IMR-90 (cell line): ENCODE measurements at places on chromosomes 6 and 20. TPM values are rescaled to one million over a fixed set of nuclear protein-coding genes. Genes with fewer than 3 reads are reported as not detected.

PNPLA1 gene
- not detected in 2 replicates for total RNA-seq

DNA sequence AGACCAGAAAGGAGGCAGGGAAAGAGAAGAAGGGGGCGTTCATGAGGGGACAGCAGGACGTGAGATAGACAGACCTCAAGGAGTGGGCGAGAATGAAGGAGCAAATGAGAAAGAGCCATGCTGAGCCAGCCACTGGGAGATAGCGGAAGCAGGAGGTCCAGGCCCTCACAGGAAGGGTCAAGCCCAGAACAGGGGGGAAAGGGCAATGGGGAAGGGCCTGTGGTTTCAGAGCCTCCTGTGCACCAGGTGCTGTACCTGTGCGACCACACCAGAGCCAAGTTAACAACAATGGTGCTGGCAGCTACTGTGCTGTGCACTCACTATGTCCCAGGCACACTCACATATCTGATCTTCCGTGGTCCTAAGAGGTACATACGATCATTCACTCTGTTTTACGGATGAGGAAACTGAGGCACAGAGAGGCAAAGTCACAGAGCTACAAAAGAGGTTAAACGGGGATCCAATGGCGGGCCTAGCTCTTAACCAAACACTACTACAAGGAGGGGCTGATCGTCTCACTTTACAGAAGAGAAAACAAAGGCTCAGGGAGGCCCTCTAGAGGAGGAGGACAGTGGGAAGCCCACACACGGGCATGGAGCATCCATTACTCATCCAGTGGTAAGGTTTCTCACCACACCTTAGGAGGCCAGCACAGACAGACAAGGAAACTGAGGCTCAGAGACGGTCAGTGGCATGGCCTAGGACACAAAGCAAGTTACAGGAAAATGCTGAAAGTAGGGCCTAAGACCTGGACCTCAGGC lies 129.1 kb downstream of the PREX1 start:
- no peak for DNase-seq

GRCh38 chr6:30618270-30618797 lies 694 bp downstream of the MRPS18B start:
- no peak for DNase-seq

OR12D1 gene
- total RNA-seq, result not detected in 2 replicates

DNA sequence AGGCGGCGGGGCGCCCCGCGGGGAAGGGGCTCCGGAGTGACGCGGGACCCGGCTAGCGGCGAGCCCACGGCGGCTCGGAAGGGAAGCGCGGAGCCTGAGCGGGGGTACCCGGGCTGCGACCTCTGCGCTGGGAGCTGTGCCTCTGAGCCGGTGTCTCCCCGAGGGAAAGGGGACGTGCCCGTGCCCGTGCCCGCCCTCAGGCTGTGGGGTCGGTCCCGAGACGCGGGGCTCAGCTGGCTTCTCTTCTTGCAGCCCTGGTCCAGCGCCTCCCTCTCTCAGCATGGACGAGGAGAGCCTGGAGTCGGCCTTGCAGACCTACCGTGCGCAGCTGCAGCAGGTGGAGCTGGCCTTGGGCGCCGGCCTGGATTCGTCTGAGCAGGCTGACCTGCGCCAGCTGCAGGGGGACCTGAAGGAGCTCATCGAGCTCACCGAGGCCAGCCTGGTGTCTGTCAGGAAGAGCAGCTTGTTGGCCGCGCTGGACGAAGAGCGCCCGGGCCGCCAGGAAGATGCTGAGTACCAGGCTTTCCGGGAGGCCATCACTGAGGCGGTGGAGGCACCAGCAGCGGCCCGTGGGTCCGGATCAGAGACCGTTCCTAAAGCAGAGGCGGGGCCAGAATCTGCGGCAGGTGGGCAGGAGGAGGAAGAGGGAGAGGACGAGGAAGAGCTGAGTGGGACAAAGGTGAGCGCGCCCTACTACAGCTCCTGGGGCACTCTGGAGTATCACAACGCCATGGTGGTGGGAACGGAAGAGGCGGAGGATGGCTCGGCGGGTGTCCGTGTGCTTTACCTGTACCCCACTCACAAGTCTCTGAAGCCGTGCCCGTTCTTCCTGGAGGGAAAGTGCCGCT lies 686 bp downstream of the ZGPAT start:
- no peak for DNase-seq

CST1 gene
- not detected in 2 replicates for total RNA-seq

ECI2 gene
- 124 and 152 TPM in 2 replicates for total RNA-seq

DNA sequence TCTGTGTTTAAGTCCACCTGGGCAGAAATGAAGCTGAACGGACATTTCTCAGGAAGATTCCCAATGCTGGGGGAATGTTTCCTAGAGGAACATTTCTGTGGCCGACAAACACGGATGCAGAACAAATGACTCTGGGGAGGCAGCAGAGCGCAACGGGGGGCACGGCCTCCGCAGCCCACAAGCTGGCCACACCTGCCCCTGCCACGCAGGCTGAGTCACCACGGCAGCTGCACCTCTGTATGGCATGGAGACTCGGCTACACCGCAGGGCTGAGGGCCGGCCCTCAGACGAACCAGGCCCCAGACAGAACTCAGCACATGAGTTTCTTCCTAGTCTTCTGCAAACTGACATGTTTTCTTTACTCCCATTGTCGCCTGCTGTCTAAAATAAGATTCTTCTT lies 10.0 kb upstream of the PRR18 start:
- no peak for DNase-seq
